ENCODE measurements at places on chromosomes 1 and 21. TPM values are rescaled to one million over a fixed set of nuclear protein-coding genes. Genes with fewer than 3 reads are reported as not detected.

- no peaks in the 10 kb centered on the region for H3K27me3 ChIP-seq
- no peaks in the 10 kb centered on the region for H3K4me1 ChIP-seq
- no peak overlapping the region for H3K27ac ChIP-seq
- no peak overlapping the region for H3K4me3 ChIP-seq
- DNase-seq = no peak
- no peaks in the 10 kb centered on the region for H3K36me3 ChIP-seq
Observed at GRCh38 chr1:170303034-170303433, 157.3 kb downstream of the NTMT2 start.

GRCh38 chr21:39373634-39374033 lies 24.7 kb upstream of the HMGN1 start:
- H3K36me3 ChIP-seq = no peaks in the 10 kb centered on the region
- H3K27me3 ChIP-seq = no peaks in the 10 kb centered on the region
- no peak overlapping the region for H3K4me3 ChIP-seq

The F13B gene
- not detected for total RNA-seq

The GBP4 gene
- total RNA-seq = 0.11 TPM

The CFAP74 gene
- total RNA-seq = not detected

The POFUT2 gene
- 24.2 TPM for total RNA-seq

The EPHA8 gene
- not detected for total RNA-seq

GRCh38 chr1:4463631-4464030 lies 190.8 kb upstream of the AJAP1 start:
- H3K27ac ChIP-seq = no peak overlapping the region
- H3K36me3 ChIP-seq = no peaks in the 10 kb centered on the region
- no peak overlapping the region for H3K4me3 ChIP-seq

The TTC22 gene
- total RNA-seq = not detected

The RAB7B gene
- total RNA-seq = not detected

DNA sequence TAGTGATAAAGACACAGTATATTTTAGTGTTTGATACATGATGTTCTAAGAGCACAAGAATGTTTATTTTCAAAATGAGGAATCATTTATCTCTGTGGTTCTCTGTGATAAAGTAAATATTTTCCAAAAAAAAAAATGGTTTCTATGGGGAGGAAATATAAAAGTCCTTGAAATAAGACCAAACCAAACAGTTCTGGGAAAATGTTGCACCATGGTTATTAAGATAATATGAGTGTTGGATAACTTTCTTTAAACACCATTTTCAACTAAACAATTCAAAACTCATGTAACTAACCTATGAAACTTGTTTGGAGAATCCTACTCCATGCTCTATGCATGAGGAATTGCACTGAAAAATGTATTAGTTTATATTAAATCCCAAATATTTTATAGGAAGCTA lies 184.6 kb downstream of the KCNT2 start:
- no peaks in the 10 kb centered on the region for H3K4me1 ChIP-seq
- no peak overlapping the region for H3K27ac ChIP-seq
- H3K27me3 ChIP-seq = no peaks in the 10 kb centered on the region
- no peak for DNase-seq
- no peaks in the 10 kb centered on the region for H3K36me3 ChIP-seq

- H3K27me3 ChIP-seq = peaks cover 13% of the 10 kb centered on the region
- H3K27ac ChIP-seq = no peak overlapping the region
- no peak for DNase-seq
- no peaks in the 10 kb centered on the region for H3K36me3 ChIP-seq
Observed at GRCh38 chr21:34227386-34227852, 136.4 kb upstream of the KCNE2 start.

The RNPEP gene
- total RNA-seq = 85.9 TPM

GRCh38 chr1:212539737-212540430 lies 68.7 kb upstream of the ATF3 start:
- DNase-seq = no peak
- no peaks in the 10 kb centered on the region for H3K36me3 ChIP-seq
- H3K4me3 ChIP-seq = no peak overlapping the region
- H3K4me1 ChIP-seq = no peaks in the 10 kb centered on the region

GRCh38 chr1:237124856-237125462 lies 83.0 kb downstream of the RYR2 start:
- H3K4me3 ChIP-seq = no peak overlapping the region
- no peak overlapping the region for H3K27ac ChIP-seq
- H3K4me1 ChIP-seq = no peaks in the 10 kb centered on the region
- no peaks in the 10 kb centered on the region for H3K27me3 ChIP-seq

DNA sequence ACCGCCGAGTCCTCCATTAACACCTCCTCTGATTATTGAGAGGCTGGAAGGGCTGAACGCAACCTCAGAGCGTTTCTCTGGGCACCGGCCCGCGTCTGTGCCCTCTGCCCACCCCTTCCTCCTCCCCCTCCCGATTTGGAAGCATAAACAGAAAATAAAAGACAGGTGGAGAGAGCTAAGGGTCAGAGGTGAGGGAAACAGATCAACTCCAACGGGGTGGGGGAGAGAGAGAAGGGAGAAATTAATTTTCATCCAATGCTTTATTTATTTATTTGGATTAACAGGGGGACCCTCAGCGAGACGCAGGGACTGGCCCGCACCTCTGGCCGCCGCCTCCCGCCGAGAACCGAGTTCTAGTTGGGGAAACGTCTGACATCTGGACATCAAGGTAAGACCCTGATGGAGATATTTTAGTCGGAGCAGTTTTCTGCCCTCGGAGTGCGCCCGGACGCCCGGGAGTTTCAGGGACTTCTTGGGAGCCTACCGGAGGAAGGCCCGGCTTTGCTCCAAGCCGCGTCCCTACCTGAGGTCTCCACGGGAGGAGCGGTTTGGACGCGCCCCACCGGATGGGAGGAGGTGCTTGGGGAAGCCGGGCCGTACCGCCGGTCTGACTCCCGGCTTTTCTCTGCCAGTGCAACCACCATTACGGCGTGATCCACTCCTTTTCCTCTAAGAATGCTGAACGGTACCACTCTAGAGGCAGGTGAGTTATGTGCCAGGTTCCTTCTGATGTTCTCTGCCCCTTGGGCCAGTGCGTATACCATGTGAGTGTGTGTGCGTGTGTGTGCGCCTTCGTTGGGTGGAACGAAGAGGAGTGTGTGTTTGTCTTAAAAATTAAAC lies 5.1 kb upstream of the LHX9 start:
- no peaks in the 10 kb centered on the region for H3K36me3 ChIP-seq
- H3K4me1 ChIP-seq = peaks cover 10% of the 10 kb centered on the region
- no peak overlapping the region for H3K27ac ChIP-seq
- H3K4me3 ChIP-seq = no peak overlapping the region
- no peak for DNase-seq

GRCh38 chr1:13732971-13733667 lies 33.1 kb downstream of the PRDM2 start:
- DNase-seq = no peak
- peaks cover 14% of the 10 kb centered on the region for H3K27me3 ChIP-seq
- no peak overlapping the region for H3K27ac ChIP-seq
- no peak overlapping the region for H3K4me3 ChIP-seq
- no peaks in the 10 kb centered on the region for H3K4me1 ChIP-seq

The HSD3B1 gene
- not detected for total RNA-seq

Data from K562 (cell line).